Chondrocyte (in vitro differentiated cells): ENCODE measurements at places on chromosomes 2 and 18. TPM values are rescaled to one million over a fixed set of nuclear protein-coding genes. Genes with fewer than 3 reads are reported as not detected.

- DNase-seq: no peak
- no peak overlapping the region for H3K4me3 ChIP-seq
- no peaks in the 10 kb centered on the region for H3K27me3 ChIP-seq
- H3K27ac ChIP-seq: no peak overlapping the region
Observed at GRCh38 chr18:12904012-12904516, 20.0 kb upstream of the PTPN2 start.

The FBXO48 gene
- 0.55 to 0.63 TPM (median 0.62 TPM) in 3 replicates for total RNA-seq

The RAX gene
- total RNA-seq: not detected in 3 replicates

- H3K4me1 ChIP-seq: peaks cover 3% of the 10 kb centered on the region
- H3K27me3 ChIP-seq: peaks cover 16% of the 10 kb centered on the region
- no peak for DNase-seq
- H3K4me3 ChIP-seq: no peak overlapping the region
- H3K36me3 ChIP-seq: no peaks in the 10 kb centered on the region
- H3K27ac ChIP-seq: no peak overlapping the region
Observed at GRCh38 chr2:50955081-50955480, 76.9 kb downstream of the NRXN1 start.
